Right ventricle myocardium superior (tissue), 1 donor: ENCODE measurements at places on chromosomes 6 and 20.

DNA sequence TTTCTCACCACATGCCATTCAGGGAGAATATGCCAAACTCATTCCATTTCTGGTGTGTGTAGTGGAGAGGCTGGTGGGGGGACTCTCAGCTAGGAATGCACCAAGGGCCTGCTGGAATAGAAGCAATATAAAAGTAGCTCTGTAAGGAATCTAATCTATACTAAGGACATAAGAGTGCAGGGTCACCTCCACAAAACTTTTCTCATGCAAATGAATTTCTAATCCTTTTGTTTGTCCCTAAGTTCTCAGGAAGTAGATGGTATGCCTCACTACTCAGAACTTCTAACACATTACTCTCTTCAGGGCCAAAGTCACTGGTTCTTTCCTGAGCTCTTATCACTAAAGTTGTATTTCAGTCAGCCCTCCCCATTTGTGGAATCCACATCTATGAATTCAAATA, 427.2 kb downstream of the C6orf118 start:
- no peak for DNase-seq

GRCh38 chr6:169978615-169979161, 227.3 kb downstream of the ERMARD start:
- DNase-seq, result peak; percentile 42

DNA sequence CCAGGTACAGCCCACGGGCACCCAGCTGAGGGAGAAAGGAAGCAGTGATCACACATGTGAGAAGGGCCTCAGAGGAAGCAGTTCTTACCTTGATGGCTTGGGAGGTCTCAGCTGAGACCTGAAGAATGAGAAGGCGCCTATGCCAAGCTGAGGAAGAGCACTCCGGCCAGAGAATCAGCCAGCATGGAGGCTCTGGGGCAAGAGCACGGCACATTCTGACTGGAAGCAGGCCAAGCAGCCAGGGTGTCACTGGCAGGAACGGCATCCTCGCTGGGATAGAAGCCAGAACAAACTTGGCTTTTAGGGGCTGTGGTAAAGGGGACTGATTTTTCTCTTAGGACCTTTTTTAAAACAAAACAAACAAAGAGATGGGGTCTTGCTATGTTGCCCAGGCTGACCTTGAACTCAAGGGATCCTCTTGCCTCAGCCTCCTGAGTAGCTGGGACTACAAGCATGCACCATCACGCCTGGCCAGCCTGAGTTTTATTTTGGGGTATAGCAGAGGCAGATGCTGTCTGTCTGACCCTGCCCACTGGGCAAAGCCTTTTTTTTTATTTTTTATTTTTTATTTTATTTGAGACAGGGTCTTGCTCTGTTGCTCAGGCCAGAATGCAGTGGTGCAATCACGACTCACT, 17.6 kb downstream of the GHRH start:
- peak; percentile 70 for DNase-seq

DNA sequence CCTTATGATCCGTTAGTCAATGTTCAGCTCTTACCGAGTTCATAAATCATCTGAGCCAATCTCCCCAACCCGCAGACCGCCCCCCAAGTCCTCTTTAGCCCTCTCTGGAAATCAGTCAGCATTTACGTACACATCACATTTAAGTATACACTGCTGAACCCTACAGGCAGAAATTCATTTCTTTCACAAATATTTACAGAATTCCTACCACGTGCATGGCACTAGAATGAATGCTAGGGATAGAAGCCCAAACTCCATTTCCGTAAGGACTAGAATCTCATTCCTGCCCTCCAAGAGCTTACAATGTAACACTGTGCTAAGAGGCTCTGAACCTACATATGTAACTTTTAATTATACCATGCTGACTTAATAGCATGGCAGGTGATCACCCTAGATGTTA, 1.8 kb downstream of the OSER1 start:
- DNase-seq, result no peak

- DNase-seq, result no peak
Observed at GRCh38 chr6:52186480-52186879, 305 bp downstream of the IL17A start.

GRCh38 chr6:157660414-157660813, 162.6 kb upstream of the SNX9 start:
- no peak for DNase-seq

- no peak for DNase-seq
Observed at GRCh38 chr20:8227293-8227692, 95.2 kb downstream of the PLCB1 start.

DNA sequence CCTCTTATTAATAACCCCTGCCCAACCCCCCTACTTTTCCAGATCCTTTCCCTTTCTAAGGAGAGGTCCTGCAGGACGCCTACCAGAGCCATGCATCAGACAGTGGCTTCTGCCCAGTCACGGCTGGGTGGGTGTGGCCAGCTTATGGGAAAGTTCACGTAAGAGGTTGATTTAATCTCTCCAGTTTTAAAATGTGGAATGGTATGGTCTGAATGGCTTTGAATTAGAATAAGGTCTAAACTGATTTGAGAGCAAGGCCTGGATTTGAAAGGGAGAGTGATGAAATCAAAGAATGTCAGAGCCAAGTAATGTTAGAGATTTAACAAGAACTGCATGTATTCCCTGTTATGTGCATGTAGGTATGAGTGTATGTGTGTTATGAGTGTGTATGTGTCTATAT, 275.7 kb downstream of the PAX1 start:
- DNase-seq, result peak; percentile 28

- DNase-seq, result no peak
Observed at GRCh38 chr20:61694682-61695081, 371.0 kb downstream of the TAF4 start.

GRCh38 chr6:79494841-79495240, 42.4 kb downstream of the LCA5 start:
- no peak for DNase-seq

- no peak for DNase-seq
Observed at GRCh38 chr6:34063651-34064050, 82.2 kb downstream of the GRM4 start.

DNA sequence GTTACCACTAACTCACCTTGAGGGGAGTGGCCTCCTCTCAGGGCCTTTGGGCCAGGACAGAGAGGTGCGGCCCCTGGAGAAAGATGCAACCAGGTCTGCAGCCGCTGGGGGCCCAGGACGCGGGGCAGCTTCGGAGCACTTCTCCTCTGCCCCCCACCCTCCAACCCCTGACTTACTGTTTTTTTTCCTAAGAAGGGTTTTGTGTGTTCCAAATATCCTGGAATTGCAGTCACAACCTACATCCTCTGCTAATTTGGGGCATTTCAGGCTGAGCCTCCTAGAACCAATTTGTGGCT, 1.7 kb downstream of the LINC00237 start:
- no peak for DNase-seq

GRCh38 chr6:3429211-3429610, 27.6 kb downstream of the SLC22A23 start:
- DNase-seq, result no peak

DNA sequence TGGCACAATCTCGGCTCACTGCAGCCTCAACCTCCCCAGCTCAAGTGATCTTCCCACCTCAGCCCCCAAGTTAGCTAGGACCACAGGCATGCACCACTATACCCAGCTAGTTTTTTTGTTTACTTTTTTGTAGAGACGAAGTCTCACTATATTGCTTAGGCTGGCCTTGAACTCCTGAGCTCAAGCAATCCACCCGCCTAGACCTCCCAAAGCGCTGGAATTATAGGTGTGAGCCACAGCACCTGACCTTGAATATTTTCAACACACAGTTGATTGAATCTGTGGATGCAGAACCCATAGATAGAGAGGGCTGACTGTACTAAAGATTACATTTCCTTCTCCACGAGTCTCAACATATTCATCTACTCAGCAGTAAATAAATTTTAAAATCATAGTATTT, 15.6 kb downstream of the CDK19 start:
- DNase-seq, result no peak

DNA sequence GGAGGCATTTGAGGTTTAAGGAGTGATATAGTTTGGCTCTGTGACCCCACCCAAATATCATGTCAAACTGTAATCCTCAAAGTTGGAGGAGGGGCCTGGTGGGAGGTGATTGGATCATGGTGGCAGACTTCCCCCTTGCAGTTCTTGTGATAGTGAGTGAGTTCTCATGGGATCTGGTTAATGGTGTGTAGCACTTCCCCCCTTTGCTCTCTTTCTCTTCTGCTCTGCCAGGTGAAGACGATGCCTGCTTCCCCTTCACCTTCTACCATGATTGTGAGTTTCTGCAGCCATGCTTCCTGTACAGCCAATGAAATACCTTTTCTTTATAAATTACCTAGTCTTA, 1.7 kb upstream of the HDDC2 start:
- DNase-seq, result no peak

- DNase-seq, result no peak
Observed at GRCh38 chr6:100730001-100730980, 150.8 kb downstream of the ASCC3 start.

DNA sequence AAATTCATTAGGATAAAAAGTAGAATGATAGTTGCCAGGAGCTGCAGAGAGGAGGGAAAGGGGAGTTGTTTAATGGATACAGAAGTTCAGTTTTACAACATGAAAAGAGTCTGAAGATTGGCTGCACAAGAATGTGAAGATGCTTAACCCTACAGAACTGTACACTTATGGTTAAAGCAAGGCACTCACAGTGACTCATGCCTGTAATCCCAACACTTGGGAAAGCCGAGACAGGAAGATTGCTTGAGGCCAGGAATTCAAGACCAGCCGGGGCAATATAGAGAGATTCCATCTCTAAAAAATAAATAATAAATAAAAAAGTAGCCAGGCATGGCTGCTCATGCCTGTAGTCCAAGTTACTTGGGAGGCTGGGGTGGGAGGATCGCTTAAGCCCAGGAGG, 174.0 kb downstream of the TASP1 start:
- DNase-seq, result no peak

GRCh38 chr6:28001351-28001750, 44.3 kb downstream of the OR2B6 start:
- DNase-seq, result no peak

GRCh38 chr6:88780714-88781389, 182.6 kb downstream of the RNGTT start:
- DNase-seq, result no peak

DNA sequence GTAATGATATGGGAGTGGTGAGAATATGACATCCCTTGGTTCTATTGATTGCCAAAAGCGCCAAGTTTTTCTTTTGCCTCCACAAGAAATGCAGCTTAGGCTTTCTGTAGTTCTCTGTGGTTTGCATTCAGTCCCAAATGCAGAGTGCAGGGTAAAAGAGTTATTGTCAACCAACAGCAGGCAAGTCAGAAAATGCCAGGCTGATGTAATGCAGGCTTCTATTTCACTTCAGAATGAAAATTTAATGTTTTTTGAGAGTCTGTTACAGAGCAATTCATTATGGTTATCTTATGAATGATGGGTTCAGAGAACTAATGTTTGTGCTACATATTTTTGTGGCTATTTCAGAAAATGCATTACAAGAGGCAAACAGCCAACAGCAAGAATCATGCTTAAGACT, 293.5 kb downstream of the CENPW start:
- DNase-seq, result no peak

DNA sequence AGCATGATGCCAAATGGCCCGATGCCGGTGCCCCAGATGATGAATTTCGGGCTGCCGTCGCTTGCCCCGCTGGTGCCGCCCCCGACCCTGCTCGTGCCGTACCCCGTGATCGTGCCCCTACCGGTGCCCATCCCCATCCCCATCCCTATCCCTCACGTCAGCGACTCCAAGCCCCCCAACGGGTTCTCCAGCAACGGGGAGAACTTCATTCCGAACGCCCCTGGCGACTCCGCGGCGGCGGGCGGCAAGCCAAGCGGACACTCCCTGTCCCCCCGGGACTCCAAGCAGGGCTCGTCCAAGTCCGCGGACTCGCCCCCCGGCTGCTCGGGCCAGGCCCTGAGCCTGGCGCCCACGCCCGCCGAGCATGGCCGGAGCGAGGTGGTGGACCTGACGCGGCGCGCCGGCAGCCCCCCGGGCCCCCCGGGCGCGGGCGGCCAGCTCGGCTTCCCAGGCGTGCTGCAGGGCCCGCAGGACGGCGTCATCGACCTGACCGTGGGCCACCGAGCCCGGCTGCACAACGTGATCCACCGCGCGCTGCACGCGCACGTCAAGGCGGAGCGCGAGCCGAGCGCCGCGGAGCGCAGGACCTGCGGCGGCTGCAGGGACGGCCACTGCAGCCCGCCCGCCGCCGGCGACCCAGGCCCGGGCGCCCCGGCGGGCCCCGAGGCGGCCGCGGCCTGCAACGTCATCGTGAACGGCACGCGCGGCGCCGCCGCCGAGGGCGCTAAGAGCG, 144.6 kb downstream of the SOBP start:
- DNase-seq, result peak; percentile 59

DNA sequence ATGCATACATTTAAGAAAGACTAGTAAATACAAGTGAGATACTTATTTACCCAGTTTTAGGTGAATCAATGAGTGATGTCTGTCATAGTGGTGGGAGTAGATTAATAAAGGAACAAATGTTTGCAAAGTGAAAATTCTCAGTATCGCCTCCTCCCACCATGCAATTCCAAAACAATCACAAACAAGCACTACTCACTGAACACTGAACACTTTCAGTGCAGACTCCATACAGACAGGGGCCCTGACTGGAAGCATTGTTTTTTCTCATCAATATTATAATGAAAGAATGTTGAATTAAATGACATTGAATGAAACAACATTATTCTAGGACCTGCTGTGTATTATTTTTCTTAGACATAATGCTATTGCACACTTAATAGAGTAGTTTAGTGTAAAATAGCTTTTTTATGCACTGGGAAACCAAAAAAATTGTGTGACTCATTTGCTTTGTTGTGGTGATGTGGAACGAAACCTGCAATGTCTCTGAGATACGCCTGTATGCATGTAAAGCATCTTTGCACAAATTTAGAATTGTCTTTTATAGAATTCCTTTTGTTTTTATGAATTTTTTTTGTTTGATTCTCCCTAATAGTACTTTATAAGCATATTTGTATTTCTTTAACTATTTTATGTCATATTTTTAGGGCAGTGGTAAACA, 317.5 kb downstream of the UTRN start:
- no peak for DNase-seq

DNA sequence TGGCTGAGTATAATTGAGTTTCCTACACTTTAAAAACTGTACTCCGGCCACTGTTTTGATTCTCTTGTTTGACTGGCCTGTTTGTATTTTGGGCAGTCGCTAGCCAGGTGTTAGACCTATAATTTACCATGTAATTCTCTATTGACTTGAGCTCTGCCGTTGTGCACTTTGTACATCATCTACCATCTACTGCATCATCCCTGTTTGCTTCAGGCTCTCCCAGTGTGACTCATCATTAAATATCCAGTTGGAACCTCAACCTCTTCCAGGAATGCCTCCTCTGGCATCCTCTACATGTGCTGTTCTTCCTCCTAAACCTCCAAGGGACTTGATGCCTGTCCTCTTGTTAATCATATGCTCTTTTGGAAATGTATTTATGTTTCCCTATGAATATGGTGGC, 72.3 kb downstream of the FARS2 start:
- no peak for DNase-seq

DNA sequence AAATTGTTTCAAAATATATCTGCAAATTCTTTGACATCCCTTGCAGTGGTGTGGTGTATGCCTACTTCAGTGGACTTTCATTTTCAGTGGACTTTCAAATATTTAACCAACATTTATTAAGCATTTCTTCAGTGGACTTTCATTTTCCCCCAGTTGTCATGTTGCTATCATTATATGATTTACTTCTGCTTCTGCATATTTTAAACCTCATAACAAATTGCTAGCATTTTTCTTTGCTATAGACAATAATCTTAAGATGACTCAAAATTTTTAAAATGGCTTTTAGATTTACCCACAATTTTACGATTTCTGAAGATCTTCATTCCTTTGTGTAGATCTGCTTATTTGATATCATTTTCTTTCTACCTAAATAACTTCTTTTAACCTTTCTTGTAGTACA, 592.7 kb upstream of the SLC35B3 start:
- DNase-seq, result no peak

GRCh38 chr6:36244641-36245280, 25.1 kb upstream of the PNPLA1 start:
- no peak for DNase-seq

GRCh38 chr6:29071831-29072723, 15.0 kb downstream of the OR2B3 start:
- DNase-seq, result no peak
